ENCODE measurements at places on chromosomes 7 and 10.

DNA sequence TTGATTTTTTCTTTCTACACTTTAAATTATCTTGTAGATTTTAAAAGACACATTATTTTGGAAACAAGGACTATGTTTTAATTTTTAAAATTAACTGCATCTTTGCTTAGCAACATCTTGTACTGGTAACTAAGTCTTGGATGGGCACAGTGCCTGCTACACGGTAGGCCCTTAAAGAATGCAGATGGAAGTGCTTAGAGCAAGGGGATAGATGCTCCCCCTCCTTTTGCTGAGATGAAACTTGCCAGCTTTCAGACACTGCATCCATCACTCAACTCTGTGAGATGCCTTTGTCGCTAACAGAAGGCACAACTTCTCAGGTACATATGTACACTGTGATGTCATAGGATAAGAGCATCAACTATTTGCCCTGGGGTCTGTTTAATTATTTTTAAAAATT is 103.9 kb downstream of the LRRC18 start:
- no peak for ATAC-seq

DNA sequence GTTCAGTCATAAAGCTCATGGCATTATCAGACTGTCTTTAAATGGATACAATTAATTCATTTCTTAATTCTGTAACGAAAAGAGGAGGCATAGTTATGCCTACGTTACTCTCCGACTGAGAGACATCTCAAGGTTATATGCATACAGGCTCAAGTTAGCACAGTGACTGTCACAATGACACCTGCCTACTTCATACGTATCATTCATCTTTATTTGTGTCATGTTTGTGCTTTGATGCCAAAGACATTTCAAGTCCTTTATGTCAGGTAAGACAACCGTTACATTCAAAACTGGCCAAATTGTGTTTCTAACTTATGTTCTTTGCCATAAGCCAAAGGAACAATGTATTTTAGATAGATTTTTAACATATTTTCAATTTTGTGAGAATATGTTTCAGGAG is 328.8 kb upstream of the NRG3 start:
- ATAC-seq = no peak

DNA sequence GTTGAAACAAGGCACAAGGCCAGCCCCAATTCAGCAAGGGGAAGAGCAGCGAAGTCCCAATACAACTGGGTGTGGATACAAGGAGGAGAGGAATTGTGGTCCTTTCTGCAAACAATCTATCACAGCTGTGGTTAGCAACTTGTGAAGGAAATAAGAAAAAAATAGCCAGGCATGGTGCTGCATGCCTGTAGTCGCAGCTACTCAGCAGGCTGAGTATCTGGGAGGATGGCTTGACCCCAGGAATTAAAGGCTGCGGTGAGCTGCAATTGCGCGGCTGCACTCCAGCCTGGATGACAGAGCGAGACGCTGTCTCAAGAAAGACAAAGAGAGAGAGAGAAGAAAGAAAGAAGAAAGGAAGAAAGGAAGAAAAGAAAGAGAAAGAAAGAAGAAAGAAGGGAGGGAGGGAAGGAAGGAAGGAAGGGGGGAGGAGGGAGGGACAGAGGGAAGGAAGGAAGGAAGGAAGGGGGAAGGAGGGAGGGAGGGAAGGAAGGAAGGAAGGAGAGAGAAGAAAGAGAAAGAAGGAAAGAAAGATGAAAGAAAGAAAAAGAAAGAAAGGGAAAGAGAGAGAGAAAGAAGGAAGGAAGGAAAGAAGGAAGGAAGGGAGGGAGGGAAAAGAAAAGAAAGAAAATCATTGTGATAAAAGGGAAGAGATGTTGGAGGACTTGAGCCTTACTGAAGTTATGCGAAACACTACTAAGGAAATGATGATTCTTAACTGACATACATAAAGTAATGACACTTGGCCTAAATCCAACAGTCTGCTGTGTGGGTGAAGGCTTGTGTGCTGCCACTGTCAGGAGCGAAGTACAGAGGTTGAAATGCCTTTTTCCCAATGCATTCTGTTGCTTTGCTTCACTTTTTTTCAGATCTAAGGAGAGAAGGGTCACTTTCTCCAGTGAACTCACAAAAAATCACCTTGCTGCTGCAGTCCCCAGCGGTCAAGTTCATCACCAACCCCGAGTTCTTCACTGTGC is 117.0 kb upstream of the STK17A start:
- peak; percentile 31 for ATAC-seq

DNA sequence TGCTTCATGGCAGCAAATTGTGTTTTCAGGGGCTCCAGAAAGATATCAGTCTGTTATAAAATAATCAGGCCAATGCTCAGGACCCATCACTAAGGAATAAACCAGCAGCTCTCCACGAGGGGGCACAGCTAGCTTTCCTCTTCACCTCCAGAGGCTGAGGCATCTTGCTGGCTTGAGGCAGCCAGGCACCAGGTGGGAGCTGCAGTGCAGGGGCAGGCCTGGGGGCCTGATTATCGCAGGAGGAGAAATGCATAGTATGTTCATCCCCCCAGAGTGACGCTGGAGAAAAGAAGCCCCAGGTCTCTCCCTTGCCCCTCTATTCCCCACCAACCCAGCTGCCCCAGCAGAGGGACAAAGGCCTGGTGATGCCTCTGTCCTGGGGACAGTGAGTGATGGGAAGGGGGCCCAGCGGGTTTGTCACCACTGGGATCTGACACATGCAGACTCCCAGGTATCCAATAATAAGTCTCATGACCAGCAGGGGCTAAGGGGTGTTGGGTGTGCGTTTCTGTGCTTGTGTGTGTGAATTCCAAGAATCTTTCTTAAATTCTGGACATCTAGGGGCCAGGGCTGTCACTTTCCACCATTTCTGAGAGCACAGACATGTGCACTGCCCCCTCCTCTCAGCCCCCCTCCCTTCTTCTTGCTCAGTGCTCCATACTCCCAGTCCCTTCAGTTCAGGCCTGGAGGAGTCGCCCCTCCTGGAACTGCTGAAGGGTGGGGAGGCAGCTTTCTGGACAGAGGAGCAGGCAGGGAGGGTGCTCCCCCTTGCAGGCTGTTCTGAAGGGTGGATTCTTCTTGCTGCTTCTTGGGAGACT is 128.1 kb upstream of the FAM20C start:
- peak; percentile 89 for ATAC-seq

Measured in SK-N-SH treated with all-trans-retinoic acid at 6 μM for 48 hours (cell line).